ENCODE measurements at places on chromosomes 3 and 15.

DNA sequence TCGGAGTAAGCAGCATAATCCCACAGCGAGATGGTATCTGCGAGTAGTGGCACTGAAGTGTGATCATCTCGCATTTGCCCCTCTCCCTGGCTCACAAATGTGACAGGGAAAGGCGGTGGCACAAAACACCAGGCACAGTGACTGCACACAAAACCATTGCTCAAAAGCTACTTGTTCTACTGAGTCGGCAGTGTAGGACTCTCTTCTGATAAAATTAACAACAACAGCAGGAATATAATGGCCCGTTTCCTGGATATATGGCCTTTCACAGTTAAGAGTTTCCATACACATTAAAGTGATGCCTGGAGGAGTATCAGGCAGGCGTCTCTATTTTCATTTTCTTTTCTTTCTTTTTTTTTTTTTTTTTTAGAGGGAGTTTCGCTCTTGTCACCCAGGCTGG, 69.0 kb downstream of the MYO1E start:
- DNase-seq: no peak

- DNase-seq: no peak
Observed at GRCh38 chr3:195105841-195106417, 165.0 kb downstream of the XXYLT1 start.

- no peak for DNase-seq
Observed at GRCh38 chr3:113150250-113150649, 61.1 kb upstream of the BOC start.

DNA sequence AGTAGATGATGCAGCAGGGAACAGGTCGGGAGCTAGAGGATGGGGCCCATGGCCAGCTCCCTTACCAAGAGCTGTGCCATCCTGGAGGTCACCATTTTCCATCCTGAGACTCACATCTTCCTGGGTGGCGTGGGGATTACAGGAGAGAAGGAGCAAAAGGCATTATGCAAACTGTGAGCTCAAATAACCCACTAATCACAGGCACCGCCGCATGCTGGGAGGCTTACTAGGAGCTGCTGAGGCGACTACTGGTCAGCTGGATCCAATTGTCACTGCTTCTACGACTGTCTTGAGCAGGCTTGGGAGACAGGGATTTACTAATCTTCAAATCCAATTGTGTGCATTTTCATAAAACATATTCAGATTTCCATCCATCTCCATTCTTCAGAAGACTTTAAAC, 12.5 kb upstream of the KBTBD12 start:
- DNase-seq: no peak

DNA sequence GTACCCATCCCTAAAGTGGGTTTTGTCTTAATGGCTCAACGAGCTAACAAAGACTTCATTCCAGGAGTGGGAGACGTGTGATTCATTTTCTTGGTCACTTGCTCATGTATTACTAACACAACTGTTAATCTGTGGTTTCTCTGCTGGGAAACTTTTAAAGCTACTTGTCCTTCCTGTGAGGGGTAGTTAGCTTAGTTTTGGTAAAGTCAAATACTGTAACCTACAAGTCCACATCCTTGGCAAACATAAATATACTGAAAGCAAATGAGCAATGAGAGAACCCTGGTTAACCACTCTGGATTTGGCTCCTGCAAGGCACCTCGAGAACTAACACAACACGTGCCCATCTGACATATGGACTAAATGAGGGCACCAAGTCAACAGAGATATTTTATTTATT, 19.9 kb downstream of the NOX5 start:
- peak; percentile 94 for DNase-seq

DNA sequence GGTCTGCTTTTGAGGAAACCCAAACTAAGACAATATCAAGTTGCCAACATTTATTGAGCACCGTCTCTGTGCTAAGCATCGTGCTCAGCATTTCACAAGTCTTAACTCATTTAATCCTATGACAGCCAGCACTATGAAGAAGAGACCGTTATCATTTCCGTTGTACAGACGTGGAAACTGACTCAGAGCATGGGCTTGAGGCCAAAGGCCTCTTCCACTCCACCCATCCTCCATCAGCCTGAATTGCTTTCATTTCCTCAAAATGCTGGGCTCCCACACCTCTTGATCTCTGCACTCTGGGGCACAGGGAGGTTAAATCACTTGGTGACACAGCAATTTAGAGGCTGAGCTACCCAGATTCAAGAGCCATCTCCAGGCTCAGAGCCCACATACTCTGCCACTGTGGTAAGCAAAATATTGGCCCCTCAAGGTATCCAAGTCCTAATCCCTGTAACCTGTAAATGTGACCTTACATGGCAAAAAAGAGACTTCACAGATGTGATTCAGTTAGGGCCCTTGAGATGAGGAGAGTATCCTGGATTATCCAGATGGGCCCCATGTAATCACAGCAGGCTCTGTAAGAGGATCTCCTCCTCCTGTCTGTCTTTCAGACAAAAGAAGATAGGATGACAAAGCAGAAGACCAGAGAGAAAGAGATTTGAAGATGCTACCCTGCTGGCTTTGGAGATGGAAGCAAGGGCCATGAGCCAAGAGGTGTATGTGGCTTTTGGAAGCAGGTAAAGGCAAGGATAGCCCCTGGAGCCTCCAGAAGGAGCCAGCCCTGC, 24.3 kb upstream of the FLNB start:
- peak; percentile 86 for DNase-seq

DNA sequence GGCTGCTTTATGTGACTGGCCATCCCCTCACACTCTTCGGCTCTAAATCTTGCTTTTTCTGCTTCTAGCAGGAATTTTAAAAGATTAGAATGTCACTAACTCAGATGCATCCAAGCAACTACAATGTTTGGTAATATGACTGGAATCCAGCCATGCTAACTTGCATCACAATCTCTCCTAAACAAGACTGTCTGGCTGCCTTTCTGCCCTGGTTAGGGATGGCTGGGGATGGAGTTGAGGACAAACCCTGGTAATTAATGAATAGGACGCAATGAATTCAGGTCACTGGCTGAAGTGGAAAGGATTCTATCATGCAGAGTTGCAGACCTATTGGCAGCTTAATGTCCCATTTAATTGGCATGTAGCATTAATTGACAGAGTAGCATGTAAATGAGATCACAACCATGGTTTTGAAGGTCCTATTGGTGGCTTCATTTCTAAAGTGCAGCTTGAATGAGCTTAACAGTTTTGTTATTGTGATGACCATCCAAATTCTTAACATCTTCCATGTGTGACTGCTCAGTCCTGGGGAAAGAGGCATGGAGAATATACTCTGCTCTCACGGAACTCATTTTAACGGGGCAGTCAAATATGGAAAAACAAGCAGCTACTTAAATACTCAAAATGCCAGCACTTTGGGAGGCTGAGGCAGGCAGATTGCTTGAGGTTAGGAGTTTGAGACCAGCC, 21.7 kb downstream of the NMNAT3 start:
- DNase-seq: no peak

GRCh38 chr3:29694783-29695182, 413.9 kb downstream of the RBMS3 start:
- DNase-seq: peak; percentile 95

GRCh38 chr3:115423170-115423569, 200.1 kb upstream of the GAP43 start:
- DNase-seq: peak; percentile 20

DNA sequence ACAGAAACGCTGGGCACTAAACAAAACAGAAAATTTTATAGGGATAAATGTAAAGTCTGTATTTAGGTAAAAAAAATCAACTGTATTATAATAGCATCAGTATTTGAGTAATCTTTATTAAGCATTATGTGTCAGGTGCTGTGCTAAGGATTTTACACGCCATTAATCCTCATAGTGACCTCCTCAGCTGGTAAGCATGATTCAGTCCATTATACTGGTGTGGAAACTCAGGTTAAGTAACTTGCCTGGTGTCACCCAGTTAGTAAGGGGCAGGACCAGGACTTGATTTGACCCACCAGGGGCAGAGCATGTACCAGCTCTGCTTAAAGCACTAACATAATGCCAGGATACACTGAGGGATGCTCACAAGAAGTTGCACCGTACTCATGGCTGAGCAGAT, 4.8 kb downstream of the MYO5C start:
- DNase-seq: no peak

- DNase-seq: peak; percentile 26
Observed at GRCh38 chr3:155744626-155745324, at the start of gene PLCH1. Gene PLCH1 (minus strand): TSS chr3:155745071. CDS start chr3:155704224, 40,847 bp downstream.

DNA sequence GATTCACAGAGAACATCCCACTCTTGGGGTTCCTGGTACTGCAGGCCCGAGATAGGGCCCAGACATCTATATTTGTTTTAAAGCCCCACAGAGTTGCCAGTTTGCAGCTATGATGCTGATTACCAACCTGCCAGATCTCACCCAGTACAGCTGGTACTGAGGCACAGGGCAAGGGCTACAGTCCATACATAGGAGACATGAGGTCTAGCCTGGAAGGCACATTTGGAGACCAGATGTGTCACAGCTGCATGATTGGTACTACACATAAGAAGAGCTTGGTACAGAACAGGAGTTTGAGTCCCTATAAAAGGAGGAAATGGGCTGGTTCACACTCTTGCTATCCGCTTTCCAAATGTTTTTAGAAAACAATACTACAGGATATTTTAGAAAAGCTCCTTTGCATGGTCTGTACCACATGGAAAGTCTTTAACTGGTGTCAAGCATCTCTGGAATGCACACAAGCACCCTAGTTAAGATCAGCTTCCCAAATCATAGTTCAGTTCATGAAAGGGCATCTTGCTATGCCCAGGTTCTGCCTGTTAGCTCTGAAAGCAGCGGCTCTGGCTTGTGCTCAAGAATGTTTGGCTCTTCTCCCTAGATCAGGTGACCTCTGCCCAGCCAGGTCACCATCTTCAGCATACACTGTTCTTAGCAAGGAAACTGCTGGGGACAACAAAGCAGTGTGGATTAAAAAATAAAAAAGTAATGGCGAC, 20.6 kb downstream of the MTMR14 start:
- no peak for DNase-seq

DNA sequence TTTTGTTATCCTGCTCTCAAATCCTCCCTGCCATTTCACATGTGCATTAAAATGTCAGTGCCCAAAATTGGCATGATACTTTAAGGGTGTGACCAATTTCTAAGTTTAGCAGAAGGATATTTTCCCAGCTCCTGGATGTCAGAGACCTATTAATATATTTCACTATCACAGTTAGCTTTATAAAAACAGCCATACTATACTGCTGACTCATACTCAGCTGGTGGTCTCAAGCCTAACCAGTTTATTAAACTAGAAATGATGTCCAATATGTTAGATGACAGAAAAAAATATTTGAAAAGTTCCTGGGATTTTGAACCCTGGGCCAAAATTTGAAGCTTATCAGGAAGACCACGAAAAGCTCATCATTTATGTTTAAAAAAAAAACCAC, 60.9 kb upstream of the ZNF280D start:
- peak; percentile 56 for DNase-seq

GRCh38 chr15:75565062-75565970, 13.8 kb downstream of the PTPN9 start:
- DNase-seq: no peak

- peak; percentile 19 for DNase-seq
Observed at GRCh38 chr3:20406611-20407011, 220.6 kb upstream of the SGO1 start.

- peak; percentile 75 for DNase-seq
Observed at GRCh38 chr3:57100046-57100695, 39.7 kb downstream of the SPATA12 start.

GRCh38 chr15:91852741-91853510, 582 bp upstream of the SLCO3A1 start:
- peak; percentile 1 for DNase-seq

DNA sequence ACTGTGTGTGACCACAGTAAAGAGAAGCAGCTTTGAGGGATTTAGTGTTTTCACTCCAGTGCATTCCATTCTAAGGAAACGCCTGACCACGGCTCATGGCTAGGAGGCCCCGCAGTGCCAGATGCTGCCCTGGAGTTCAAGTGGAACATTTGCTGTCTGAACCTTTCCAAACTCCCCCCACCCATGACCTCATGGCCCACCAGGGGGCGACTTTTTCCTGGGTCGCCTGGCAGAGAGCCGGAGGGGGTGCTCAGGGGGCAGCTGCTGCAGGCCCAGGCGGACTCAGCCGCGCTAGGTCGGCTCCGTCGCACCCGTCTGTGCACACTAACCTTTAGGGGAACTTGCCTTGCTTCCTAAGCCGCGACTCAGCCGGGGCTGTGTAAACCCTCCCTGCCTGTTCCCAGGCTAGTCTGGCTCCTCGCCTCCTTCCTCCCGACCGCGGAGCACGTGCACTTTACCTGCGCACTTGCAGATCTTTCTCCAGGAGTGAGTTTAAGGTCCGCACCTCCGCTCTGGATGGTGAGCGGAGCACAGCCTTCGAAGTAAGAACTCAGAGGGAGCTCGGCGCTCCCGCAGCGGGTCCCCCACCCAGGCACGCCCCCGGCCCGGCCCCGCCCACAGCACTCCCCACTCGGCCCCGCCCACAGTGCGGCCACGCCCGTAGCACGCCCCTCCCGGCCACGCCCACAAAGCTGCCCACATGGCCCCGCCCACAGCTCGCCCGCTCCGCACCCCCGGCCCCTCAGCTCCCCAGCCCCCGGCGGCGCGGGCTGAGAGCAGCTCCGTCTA, at the start of gene OCA2:
Gene OCA2, minus strand, starts transcription at position 550 of the 789 bp plus-strand sequence. CDS start 17,441 bp downstream, outside the sequence.
- DNase-seq: peak; percentile 67

GRCh38 chr15:46660096-46660842, 1025.4 kb downstream of the SQOR start:
- no peak for DNase-seq

GRCh38 chr3:53008932-53009331, 36.9 kb downstream of the SFMBT1 start:
- no peak for DNase-seq

DNA sequence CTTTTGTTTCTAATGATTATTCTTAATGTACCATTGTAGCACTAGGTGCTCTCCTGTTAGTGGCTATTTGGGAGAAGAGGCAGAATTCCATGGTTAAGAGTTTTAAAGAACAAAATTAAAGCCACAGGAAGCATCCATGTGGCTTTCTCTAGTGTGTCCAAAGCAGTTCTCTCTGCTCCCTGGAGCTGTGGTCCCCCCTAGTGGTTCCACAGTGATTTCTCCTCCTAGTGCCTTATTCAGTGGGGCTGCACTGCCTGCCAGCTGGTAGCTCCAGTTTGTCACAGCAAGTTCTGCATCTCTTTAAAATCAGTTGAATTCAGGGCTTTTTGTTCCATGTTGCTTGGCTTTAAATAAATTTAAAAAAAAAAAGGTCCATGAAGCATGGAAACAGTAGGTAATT, 39.6 kb upstream of the FAM98B start:
- DNase-seq: peak; percentile 81

DNA sequence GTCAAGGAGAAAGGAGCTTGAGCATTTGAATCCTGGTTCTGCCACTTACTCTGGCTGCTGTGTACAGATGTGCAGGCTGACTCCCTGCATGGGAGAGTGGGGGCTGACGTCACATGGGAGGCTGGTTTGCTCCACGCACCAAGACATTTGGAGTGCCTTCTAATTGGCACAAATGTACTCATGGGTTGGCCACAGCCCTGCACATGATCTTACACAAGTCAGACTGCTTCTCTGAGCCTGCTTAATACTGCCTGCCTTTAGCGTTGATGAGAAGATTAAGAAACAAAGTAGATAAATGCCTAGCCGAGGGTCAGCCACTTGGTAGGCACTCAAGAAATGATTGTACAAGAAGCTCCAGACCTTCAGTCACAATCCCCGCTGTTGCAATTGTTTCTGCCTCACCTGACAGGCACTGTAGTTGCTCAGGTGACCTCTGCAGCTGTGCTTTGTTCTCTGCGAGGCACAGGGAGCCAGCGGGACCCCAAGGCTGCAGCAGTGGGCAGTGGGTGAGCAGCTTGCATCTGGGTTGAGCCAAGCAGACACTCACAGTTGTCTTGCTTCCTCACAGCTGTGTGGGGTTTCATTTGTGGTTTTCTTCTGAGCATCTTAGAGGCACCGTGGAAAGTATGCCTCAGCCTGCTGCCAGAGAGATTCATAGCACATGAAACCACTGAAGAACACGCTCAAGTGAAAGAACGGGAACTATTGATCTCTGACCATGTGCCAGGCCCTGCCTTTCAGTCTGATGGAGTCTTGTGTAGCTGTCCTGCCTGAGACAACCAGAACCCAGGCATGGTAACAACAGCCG, 33.1 kb downstream of the GRK7 start:
- DNase-seq: peak; percentile 79

All from LHCN-M2 (cell line).